ENCODE measurements at places on chromosomes 3 and 15. TPM values are rescaled to one million over a fixed set of nuclear protein-coding genes. Genes with fewer than 3 reads are reported as not detected.

Gene CACNA2D3
- 2.5 TPM for total RNA-seq

Gene CHRNA3
- 2.3 TPM for total RNA-seq

DNA sequence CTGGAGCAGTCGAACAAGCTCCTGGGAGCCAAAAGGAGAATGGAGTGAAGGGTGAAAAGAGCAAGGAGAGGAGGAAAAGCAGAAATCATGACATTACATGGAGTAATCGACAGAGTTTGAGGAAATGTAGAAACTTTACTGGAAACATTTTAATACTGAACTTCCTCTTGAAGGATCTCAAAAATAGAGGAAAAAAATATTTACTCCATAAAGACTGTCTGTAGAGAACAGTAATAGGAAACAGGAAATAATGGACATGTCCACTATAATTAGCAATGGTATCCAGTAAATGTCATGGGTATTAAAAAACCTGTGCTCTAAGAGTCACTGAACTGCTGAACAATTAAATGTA is 53.0 kb downstream of the TBC1D2B start:
- H3K27me3 ChIP-seq = no peaks in the 10 kb centered on the region
- peak overlapping the region; percentile 16 for H3K27ac ChIP-seq
- DNase-seq = no peak

- no peak overlapping the region for H3K27ac ChIP-seq
- no peaks in the 10 kb centered on the region for H3K27me3 ChIP-seq
- no peaks in the 10 kb centered on the region for H3K36me3 ChIP-seq
- H3K4me3 ChIP-seq = no peak overlapping the region
- DNase-seq = no peak
- no peaks in the 10 kb centered on the region for H3K4me1 ChIP-seq
Observed at GRCh38 chr15:53384417-53384816, 375.0 kb downstream of the WDR72 start.

GRCh38 chr3:18057471-18058091 is 315.1 kb upstream of the TBC1D5 start:
- DNase-seq = no peak
- no peak overlapping the region for H3K4me3 ChIP-seq
- no peaks in the 10 kb centered on the region for H3K4me1 ChIP-seq

DNA sequence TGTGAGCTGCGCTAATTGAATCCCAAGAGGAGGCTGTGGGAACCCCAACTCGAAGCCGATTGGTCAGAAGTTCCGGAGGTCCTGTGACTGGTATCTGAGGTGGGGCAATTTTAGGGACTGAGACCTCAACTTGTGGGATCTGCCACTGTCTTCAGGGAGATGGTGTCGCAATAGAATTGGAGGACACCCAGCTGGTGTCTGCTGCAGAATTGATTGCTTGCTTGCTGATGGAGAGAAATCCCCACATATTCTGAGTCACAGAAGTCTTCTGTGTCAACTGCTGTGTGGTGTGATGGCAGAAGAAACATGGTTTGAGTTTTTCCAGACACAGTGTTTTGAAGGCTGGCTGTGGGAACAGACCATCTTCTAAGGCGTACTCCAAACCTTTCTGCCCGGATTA is 99.7 kb upstream of the PLXNA1 start:
- H3K4me1 ChIP-seq = peaks cover 3% of the 10 kb centered on the region
- no peaks in the 10 kb centered on the region for H3K27me3 ChIP-seq
- no peak overlapping the region for H3K27ac ChIP-seq
- H3K4me3 ChIP-seq = no peak overlapping the region
- no peak for DNase-seq
- H3K36me3 ChIP-seq = no peaks in the 10 kb centered on the region

- no peak overlapping the region for H3K27ac ChIP-seq
- H3K36me3 ChIP-seq = no peaks in the 10 kb centered on the region
- H3K4me3 ChIP-seq = no peak overlapping the region
- peaks cover 6% of the 10 kb centered on the region for H3K4me1 ChIP-seq
Observed at GRCh38 chr15:60704129-60704528, 225.2 kb upstream of the ICE2 start.

All from hepatocyte (in vitro differentiated cells).